ENCODE measurements at places on chromosomes 11 and 22. TPM values are rescaled to one million over a fixed set of nuclear protein-coding genes. Genes with fewer than 3 reads are reported as not detected.

DNA sequence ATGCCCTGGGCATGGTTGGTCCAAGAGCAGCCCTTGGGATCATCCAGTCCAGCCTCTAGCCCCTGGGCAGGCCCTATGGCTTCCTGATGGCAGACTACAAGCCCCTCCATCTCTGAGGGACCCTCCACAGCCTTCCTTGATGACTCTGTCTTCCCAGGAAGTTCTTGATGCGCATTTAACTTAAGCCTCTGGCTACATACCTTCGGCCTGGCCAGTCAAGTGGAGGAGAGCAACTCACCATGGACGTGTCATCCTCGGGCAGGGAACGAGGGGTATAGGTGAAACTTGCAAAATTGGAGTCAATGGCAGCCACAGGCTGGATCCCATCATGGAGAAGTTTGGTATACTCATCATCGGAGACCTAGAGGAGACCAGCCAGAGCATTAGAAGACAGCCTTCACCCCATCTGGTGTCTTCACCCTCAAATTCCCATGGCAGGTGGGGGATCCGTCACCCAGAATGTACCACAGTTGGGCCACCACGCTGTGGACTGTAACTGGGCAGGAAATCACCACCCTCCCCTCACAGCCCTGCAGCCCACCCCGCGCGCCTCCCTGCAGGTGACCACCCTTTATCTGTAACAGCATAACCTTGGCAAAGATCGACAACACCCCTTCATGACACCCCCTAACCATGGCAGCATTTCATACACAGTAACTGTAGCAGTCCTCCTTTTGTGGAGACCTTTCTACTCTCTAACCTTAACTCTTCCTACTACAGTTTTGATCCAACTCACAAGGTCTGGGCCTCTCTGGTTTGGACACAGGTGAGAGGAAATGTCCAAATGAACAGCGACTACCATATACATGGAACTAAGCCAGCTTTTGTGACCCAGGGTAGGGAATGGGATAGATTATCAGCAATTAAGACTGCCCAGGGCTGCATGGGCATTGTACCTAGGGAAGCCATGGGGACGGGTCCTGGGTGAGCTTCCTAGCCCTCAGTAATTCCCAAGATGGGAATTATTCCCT is 91.7 kb downstream of the PDE2A start:
- no peak for DNase-seq
- no peak overlapping the region for H3K4me3 ChIP-seq
- H3K4me1 ChIP-seq: no peaks in the 10 kb centered on the region
- no peaks in the 10 kb centered on the region for H3K27me3 ChIP-seq

GRCh38 chr11:61198361-61198760 is 5.0 kb upstream of the PGA3 start:
- H3K36me3 ChIP-seq: no peaks in the 10 kb centered on the region
- H3K27ac ChIP-seq: no peak overlapping the region
- no peaks in the 10 kb centered on the region for H3K27me3 ChIP-seq

DNA sequence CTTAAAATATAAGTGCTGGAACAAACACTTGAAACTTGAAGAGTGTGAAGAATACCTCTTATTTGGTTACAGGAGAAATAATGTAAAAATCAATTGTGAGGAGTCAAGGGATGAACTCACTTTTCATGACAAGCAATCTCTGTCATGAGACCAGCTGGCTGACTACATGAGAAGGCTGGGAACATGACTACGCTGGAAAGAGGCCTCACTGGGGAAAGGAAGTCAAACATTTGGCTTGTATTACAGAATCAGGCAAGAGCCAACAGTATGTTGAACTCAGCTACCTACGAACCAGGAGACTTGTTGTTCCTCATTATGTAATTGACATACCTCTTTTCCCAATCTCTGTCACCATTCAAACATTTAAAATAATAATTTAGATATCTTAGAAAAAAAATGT is 14.4 kb downstream of the DCDC1 start:
- H3K27ac ChIP-seq: no peak overlapping the region
- H3K27me3 ChIP-seq: no peaks in the 10 kb centered on the region
- no peak overlapping the region for H3K4me3 ChIP-seq
- H3K36me3 ChIP-seq: no peaks in the 10 kb centered on the region

DNA sequence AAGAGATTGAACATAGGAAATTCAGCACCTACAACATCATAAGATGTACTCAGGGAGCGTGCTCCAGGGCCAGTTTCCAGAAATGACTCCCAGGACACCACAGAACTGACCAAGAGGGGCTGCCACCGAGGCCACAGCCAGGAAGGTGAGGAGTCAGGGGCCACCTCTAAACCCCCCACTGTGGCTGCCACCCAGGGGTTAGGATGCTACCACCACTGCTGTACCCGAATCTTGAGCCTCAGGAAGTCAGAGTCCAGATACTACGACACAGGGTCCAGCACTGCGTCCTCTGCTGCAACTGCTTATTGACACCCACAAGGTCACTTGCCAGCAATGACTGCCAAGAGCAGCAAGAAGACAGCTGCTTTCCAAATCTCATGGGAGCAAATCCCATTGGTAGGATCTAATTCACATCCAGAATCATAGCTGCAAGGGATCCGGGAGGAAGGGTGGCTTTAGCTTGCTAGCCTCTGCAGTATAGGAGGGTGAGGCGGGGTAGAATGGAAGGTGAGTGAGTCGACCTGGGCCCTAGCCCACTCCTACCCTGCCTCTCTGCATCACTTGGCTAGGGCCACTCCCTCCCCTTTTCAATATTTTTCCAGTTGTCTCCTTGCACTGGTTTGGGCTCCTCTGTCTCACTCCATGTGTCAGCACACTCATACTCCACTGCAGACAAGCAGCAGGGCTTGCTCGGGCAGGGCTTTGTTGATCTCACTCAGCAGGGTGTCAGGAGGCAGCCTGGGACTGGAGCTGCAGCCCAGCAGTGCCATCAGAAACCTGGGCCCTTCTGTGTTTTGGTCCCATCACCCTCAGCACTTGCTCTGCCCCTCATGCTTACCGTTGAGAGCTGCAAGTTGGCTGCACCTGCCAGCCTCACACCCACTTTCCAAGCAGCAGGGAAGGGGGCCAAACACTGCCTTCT is 18.1 kb upstream of the CYTH4 start:
- no peak overlapping the region for H3K27ac ChIP-seq
- H3K36me3 ChIP-seq: no peaks in the 10 kb centered on the region
- H3K4me1 ChIP-seq: no peaks in the 10 kb centered on the region
- peaks cover 5% of the 10 kb centered on the region for H3K27me3 ChIP-seq

DNA sequence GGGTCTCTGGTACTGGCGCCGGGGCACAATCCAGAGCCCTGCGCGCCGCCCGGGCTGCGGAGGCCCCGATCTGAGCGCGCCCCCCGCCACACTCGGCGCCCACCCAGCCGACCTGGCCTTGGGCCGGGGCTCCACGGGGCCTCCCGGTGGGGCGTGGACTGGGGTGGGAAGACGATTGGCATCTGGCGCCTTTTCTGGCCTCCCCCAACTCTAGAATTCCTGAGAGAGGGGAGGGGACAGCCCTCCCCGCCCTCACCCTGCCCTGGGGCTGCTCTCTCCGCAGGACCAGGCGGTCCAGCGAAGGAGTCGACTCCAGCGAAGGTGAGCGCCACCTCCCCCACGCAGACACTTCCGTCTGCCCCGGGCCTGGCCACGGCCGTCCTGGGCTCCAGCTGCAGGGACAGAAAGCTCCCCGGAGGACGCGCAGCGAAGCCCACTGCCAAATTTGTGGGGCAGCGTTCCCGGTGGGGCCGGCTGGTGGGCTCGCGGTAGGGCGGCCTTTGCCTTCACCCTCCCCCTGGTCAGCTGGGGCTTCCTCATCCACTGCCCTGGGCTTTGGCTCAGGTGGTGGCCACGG is 593 bp downstream of the SSH3 start:
- H3K27me3 ChIP-seq: no peaks in the 10 kb centered on the region
- no peak for DNase-seq
- peaks cover 11% of the 10 kb centered on the region for H3K4me1 ChIP-seq
- H3K27ac ChIP-seq: peak overlapping the region; percentile 58
- peaks cover 37% of the 10 kb centered on the region for H3K36me3 ChIP-seq

- no peak for DNase-seq
- peaks cover 5% of the 10 kb centered on the region for H3K36me3 ChIP-seq
- no peak overlapping the region for H3K4me3 ChIP-seq
- no peaks in the 10 kb centered on the region for H3K27me3 ChIP-seq
These were observed 210.7 kb downstream of the METTL15 start for GRCh38 chr11:28318871-28319270.

DNA sequence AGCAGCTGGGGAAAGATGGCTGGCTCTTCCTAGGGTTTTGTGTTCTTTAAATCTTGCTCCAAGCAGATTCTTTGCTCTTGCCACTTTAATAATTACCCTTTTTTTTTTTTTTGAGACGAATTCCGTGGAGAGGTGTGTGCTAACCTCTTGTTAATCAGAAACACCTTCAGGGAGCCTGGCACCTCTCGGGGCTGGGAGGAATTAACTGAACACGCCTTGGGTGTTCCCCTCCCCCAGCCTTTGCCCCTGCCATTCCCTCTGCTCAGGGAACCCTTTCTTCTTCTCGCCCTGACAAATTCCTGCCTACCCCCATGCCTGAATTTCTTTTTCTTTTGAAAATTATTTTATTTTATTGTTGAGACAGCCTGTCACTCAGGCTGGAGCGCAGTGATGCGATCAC is 17.5 kb downstream of the TMPRSS6 start:
- H3K4me3 ChIP-seq: no peak overlapping the region
- no peaks in the 10 kb centered on the region for H3K4me1 ChIP-seq
- no peak overlapping the region for H3K27ac ChIP-seq
- no peaks in the 10 kb centered on the region for H3K36me3 ChIP-seq
- H3K27me3 ChIP-seq: no peaks in the 10 kb centered on the region

- no peaks in the 10 kb centered on the region for H3K4me1 ChIP-seq
- no peak overlapping the region for H3K4me3 ChIP-seq
- no peaks in the 10 kb centered on the region for H3K36me3 ChIP-seq
- DNase-seq: no peak
These were observed 6.6 kb upstream of the MS4A12 start for GRCh38 chr11:60485987-60486386.

- peaks cover 32% of the 10 kb centered on the region for H3K36me3 ChIP-seq
- H3K27me3 ChIP-seq: no peaks in the 10 kb centered on the region
- H3K27ac ChIP-seq: peak overlapping the region; percentile 99
- peak; percentile 62 for DNase-seq
These were observed 59.0 kb downstream of the MYH9 start for GRCh38 chr22:36328635-36329253.

DNA sequence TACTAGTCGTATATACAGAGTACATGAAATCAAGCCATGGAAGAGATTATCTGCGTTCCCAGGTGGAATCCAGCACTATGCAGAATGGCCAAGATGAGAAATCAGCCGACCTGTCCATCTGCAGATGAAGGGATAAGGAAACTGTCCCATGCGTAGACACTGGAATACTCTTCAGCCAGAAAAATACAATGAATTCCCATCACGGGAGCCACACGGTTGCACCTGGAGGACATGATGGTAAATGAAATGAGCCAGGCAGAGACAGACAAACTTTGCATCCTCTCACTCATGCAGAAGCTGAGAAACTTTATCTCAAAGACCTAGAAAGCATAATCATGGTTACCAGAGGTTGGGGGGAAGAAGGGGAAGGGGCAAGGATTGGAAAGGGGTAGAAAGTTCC is 111.9 kb upstream of the TOP3B start:
- no peak overlapping the region for H3K27ac ChIP-seq
- H3K4me1 ChIP-seq: no peaks in the 10 kb centered on the region
- no peak overlapping the region for H3K4me3 ChIP-seq
- H3K36me3 ChIP-seq: no peaks in the 10 kb centered on the region
- DNase-seq: no peak
- H3K27me3 ChIP-seq: no peaks in the 10 kb centered on the region

ALKBH3 gene
- 65.5 TPM for total RNA-seq

FOLR1 gene
- not detected for total RNA-seq

MMP13 gene
- total RNA-seq: not detected

PRG3 gene
- total RNA-seq: not detected

TPBGL gene
- 0.21 TPM for total RNA-seq

MAJIN gene
- not detected for total RNA-seq

All from thoracic aorta (tissue), 2 donors.